ENCODE measurements at places on chromosomes 2 and 18. TPM values are rescaled to one million over a fixed set of nuclear protein-coding genes. Genes with fewer than 3 reads are reported as not detected.

The KLHL14 gene
- not detected for total RNA-seq

The RAX gene
- total RNA-seq = not detected

The CRACDL gene
- total RNA-seq = 0.13 TPM

The VWA3B gene
- not detected for total RNA-seq

The HSPE1 gene
- 121 TPM for total RNA-seq

The ASTL gene
- total RNA-seq = not detected

The RAB27B gene
- total RNA-seq = 5.0 TPM

The CHRND gene
- total RNA-seq = not detected

The CNNM4 gene
- 1.8 TPM for total RNA-seq

The LCT gene
- not detected for total RNA-seq

The LYG1 gene
- not detected for total RNA-seq

The ASAP2 gene
- total RNA-seq = 83.4 TPM

The BOD1L2 gene
- not detected for total RNA-seq

The EIF2B4 gene
- total RNA-seq = 33.2 TPM

The ONECUT2 gene
- under 0.01 TPM for total RNA-seq

The AGPS gene
- 39.4 TPM for total RNA-seq

The ALPI gene
- total RNA-seq = not detected

The NPHP1 gene
- total RNA-seq = 6.9 TPM
